ENCODE measurements at places on chromosomes 7 and 10. TPM values are rescaled to one million over a fixed set of nuclear protein-coding genes. Genes with fewer than 3 reads are reported as not detected.
A peak's percentile ranks its signal among the peaks of the same experiment; 100 is the strongest.

GRCh38 chr10:1486841-1487687 is 250.3 kb downstream of the ADARB2 start:
- no peak for DNase-seq

- no peak for DNase-seq
Observed at GRCh38 chr10:12852687-12853086, 148.8 kb downstream of the CCDC3 start.

DNA sequence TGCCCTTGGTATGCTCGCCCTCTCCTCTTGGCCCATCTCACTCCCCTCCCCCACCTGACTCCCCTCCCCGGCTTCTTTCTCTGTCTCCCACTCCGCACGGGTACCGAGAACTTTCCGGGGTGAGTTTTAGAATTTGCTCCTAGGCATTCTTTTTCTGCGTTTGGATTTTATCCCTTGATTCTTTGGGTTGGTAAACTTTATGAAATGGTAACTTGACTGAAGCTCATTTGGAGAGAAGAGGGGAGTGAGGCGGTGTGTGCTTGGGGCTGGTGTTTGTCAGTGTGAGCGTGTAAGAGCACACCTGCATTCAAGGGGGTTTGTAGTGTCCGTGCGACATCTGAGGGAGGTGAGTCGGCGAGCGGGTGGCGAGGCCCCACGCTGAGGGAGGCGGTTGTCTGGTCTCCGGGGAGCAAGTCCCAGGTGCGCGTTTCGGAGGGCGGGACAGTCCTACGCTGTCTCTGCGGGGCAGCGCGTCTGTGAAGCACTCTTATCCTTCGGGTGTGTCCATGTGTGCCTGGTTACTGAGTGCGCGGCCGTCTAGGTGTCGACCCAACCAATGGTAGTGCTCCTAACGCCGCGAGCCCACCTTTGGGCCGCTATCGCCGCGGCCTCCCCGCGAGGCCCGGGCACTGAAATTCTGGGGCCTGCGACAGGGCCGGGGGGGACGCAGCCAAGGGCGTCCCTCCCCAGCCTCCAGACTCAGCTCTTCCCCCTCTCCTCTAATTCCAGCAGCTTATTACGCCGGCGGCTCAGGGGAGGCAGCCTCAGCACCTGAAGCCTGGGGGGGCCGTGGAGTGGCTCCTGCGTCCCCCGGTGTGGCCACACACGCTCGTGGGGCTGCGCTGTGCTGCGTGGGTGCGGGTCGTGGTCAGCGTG is 2.6 kb upstream of the ZNF503 start:
- no peak for DNase-seq

- DNase-seq: no peak
Observed at GRCh38 chr10:133087679-133088178, at the start of gene ADGRA1. Gene ADGRA1, plus strand, starts transcription at chr10:133087924. Its CDS starts 986 bp downstream, at chr10:133088910.

DNA sequence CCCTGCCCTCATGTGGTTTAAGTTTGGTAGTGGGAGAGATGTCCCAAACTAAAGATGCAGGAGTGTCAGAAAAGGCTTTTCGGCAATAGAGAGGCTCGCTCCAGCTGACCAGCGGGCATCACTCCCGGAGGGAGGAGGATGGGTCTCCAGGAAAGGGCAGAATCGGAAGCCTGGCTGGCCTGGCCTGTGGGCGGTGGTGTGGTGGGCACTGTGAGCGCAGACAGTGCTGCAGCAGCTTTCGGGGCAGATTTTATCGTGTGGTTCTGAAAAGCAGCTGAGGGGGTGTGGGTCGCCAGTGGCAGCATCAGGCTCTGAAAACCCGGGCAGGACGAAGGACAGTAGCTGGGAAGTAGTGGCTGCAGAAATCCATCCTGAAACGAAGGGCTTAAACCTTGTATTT is 12.8 kb downstream of the BNIP3 start:
- no peak for DNase-seq

DNA sequence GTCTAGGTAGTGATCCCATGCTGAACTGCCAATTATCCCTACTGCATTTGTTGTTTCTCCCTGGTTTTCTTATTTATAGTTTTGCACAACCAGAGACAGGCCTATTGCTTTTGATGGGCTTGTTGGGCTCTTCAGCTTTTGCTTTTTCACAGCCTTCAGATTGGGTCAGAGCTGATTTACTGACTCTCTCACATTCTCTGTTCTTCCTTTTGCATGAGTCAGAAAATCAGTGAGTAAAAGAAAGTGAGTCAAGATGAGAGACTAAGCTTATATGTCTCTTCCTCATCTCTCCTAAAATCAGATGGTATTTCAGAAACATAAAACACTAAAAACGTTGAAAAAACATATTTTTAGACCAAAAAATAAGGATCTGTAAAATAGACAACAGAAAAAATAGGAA is 1135.4 kb downstream of the XPNPEP1 start:
- DNase-seq: no peak

DNA sequence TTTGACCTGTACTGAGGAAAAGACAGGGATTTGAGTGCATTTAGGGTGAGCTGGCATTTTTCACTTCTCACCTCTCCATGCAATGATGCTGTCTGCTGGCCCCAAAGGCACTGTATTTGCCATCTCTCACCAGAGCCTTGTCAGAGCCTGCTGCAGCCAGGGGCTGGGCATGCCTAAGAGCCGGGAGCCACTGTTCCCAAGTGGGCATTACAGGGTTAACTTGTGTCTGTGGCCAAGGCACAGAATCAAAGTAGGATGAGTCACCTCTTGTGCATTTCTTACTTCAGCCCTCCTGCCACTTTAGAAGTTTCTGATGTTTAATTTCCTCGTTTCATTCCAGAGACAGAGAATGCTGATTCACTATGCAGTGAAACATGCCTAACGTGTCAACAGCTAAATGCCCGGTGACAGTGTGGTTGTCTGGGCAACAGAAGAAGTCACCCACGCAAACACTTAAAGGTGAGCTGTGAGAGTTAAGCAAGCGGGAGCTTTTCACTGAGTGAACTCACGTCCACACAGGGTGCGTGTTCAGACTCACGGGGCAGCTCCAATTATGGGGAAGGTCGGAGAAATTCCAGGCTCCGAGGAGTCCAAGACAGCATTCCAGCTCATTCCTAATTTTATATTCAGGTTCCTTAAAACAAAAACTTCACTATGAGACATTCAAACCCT is 57.1 kb upstream of the IGFBP3 start:
- peak; percentile 68 for DNase-seq

DNA sequence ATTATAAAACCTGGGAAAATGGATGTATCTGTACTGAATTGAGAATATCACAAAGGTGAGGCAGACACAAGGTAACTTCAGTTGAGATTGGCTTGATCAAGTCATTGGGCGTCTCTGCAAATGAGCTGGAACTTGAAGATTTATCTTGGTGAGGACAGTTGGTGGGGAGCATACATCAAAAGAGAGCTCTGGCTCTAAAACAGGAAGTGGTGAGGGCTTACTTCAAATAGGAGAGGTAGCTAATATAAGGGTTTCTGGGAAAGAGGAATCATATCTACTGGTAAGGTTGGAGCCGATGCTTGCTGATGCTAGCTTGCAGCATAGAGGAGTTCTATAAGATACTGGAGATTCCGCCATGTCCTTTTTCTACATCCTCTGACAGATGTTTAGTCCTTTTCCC is 39.9 kb upstream of the FGL2 start:
- no peak for DNase-seq

GRCh38 chr10:38050212-38050611 is 39.7 kb downstream of the ZNF33A start:
- no peak for DNase-seq

- DNase-seq: no peak
Observed at GRCh38 chr7:118312966-118313365, 88.5 kb downstream of the ANKRD7 start.

GRCh38 chr10:22761569-22762220 is 47.3 kb upstream of the PIP4K2A start:
- no peak for DNase-seq

GRCh38 chr7:135901585-135902540 is 75.3 kb downstream of the MTPN start:
- no peak for DNase-seq

GRCh38 chr7:153406486-153406872 is 645.7 kb upstream of the DPP6 start:
- no peak for DNase-seq

DNA sequence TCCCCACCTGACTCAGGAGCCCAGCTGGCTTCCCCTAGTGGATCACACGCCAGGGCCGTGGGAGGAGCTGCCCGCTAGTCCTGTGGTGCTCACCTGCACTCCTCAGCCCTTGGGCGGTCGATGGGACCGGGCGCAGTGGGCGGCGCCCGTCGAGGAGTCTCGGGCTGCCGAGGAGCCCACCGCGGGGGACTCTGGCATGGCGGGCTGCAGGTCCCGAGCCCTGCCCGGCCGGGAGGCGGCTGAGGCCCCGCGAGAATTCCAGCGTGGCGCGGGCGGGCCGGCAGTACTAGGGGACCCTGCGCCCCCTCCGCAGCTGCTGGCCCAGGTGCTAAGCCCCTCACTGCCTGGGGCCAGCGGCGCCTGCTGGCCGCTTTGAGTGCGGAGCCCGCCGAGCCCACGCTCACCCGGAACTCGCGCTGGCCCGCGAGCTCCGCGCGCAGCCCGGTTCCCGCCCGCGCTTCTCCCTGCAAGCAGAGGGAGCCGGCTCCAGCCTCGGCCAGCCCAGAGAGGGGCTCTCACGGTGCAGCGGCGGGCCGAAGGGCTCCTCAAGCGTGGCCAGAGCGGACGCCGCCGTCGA is 367.9 kb downstream of the TYW1 start:
- no peak for DNase-seq

DNA sequence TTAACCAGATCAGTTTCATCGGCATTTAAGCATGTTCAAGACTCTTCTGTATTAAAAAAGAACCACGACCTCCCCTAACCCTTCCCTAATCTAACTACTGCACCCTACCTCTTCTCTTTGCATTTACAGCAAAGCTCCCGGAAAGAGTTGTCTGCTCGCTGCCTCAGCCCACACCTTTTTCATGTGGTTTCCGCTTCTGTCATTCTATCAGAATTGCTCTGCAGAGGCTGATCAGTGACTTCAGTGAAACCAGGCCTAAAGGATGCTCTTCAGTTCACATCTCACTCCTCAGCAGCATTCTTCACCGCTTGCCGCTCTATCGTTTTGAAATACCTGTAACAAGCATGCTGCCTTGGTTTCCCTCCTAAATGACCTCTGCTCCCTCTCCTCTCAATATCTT is 160.9 kb downstream of the SDK1 start:
- no peak for DNase-seq

- no peak for DNase-seq
Observed at GRCh38 chr7:41133690-41134299, 569.1 kb downstream of the INHBA start.

- DNase-seq: no peak
Observed at GRCh38 chr7:44637788-44638594, 31.6 kb downstream of the OGDH start.

DNA sequence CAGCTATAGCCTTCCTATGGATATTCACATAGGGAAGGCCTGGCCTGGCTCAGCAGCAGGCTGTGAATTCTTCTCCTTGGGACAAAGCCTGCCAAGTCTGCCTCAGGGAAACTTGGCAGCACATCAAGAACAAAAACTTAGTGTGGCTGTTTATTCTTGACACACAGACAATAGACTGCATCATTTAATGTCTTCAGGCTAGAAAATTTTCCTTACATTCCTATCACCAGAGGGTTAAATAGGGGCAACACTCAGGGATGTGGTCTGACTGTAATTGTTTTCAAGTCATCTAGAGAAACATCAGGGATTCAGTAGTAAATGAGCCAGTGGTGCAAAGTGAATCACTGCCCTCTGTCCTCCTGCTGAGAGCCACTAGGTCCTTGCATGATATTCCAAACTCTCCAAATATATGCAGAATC is 137.3 kb downstream of the SEMA3C start:
- DNase-seq: peak; percentile 47

GRCh38 chr7:107661081-107661864 is 645 bp downstream of the SLC26A4 start:
- DNase-seq: no peak

DNA sequence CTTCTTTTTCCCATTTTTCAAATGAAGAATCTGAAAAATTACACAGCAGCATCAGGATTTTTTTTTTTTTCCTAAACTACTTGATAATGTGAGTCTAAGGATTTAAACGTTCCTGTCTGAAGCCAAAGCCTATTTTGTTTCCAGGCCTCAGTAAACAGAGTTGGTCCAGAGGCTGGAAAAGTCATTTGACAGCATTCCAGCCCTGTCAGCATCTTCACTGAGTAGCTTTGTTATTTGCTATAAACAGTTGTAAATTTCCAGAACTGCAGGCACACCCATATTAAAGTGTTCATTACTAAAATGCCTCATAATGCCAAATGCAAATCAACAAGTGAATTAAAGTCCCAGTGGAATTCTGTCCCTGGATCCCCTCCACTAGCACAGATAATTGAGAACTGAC is 35.5 kb upstream of the KMT2E start:
- DNase-seq: no peak

GRCh38 chr7:40003597-40003996 is 53.5 kb downstream of the CDK13 start:
- no peak for DNase-seq

DNA sequence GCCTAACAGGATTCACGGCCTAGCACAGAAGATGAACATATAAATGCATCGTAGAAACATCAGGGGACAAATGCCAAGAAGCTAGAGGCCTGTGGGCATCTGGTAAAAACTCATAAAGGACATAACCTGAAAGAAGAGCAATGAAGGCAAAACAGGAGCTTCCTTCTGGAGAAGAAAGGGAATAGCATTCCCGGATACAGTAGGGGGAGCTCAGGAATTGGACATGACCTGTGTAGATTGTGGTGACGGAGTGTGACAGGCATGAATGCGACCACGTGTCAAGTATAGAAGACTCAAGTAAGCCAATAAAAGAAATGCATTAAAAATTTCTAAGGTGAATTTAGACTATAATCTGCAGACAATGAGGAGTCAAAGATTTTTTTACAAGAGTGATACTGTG is 270.1 kb downstream of the AGMO start:
- no peak for DNase-seq

Gene WASHC2A
- total RNA-seq: 49.3 TPM

Gene UNCX
- not detected for total RNA-seq

Gene CLRN3
- not detected for total RNA-seq

Gene ZNF239
- 2.3 TPM for total RNA-seq

Gene PON1
- not detected for total RNA-seq

Gene PAPOLB
- not detected for total RNA-seq

Gene CHN2
- 7.0 TPM for total RNA-seq

Gene KCTD7
- 7.9 TPM for total RNA-seq
